ENCODE measurements at places on chromosomes 16 and 17.

GRCh38 chr16:87416826-87417527 lies 24.8 kb downstream of the MAP1LC3B start:
- peak; percentile 11 for DNase-seq

GRCh38 chr16:81035975-81036750 lies 521 bp downstream of the ATMIN start:
- peak; percentile 43 for DNase-seq

DNA sequence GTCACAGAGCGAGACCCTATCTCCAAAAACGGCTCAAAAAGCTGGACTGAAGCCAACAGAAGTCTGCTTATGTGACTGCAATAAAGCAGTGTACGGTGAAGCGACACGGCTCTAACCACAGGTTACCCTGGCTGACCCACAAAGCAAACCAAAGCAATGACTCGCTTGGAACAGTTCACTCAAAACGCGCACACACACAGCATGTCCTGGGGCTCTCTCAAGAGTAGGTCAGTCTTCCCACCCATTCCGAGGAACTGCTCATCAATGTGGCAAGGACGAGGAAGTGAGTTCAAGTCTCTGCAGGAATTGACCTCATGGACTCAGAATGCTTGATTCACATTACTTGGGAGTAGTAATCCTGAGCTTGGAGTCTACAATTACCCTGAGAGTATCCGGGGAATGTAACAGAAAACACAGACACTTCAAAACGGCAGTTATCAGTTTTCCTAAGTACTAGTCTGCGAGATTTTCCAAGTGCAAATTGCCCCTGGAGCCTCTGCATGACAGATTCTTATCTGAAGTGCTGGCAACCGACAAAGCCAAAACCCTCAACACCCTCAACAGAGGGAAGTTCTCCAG lies 25.4 kb downstream of the PELP1 start:
- DNase-seq = no peak

DNA sequence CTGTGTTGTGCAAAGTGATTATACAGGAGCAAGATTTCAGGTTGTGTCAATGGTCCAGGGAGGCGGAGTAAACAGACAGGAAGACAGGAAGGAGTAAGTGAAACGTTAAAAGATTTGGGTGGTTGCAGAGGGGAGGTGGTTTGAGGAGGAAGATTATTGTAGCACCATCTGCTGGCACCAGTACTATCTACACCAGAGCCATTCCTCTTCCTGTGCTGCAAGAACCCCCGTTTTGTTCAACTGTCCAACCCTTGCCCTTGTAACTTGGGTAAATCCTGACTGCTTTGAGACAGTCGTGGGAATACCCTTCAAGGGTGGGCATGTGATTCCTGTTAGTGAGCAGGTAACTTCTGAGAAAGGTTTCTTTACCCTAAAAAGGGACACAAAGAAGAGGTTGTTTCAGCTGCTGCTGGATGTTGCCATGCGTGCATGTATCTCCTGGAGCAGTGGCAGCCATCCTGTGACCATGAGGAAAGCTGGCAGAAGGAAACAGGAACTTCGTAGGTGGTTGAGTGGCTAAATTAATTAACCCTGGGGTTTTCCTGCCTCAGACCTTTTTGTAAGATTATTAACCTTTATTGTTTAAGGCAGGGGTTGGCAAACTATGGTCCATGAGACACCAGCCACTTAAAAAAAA lies 124.1 kb downstream of the PRKCA start:
- DNase-seq = peak; percentile 20

DNA sequence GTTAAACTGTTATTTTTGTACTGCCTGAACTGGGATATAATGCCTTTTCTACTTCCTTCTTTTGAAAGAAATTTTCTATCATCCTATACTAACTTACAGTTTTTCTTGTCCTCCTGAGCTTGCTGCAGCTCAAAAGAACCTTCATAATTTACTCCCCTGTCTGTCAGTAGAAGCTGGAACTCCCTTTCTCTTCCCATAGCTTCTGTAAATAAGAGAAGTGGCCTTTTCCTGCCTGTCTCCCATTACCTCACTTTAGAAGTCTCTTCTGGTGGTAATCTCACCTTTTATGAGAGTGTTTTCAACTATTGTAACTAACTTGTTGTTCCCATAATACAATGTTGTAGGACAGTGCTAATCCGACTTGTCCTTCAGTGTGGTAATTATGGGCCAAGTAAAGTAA lies 246.7 kb upstream of the TBX2 start:
- DNase-seq = no peak
